MCF 10A (cell line): ENCODE measurements at places on chromosomes 6 and 20. TPM values are rescaled to one million over a fixed set of nuclear protein-coding genes. Genes with fewer than 3 reads are reported as not detected.

DNA sequence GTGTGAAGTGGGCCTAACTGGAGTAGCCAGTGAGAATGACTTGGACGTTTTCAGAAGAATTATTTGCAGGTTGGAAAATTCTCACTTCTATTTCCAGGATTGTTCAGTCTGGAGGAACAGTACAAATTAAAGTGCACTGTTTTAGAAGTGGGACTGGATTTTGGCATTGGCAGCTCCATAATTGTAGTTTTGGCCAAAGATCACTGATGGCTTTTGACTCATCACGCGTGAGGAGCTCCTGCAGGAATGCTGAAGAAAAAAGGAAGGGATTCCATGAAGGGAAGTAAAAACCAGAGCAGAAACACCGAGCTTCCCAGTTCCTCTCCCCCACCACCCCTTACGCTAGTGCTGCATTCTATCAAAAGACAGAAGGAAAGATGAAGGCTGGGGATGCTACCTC lies 103.5 kb downstream of the JARID2 start:
- no peak for DNase-seq

DNA sequence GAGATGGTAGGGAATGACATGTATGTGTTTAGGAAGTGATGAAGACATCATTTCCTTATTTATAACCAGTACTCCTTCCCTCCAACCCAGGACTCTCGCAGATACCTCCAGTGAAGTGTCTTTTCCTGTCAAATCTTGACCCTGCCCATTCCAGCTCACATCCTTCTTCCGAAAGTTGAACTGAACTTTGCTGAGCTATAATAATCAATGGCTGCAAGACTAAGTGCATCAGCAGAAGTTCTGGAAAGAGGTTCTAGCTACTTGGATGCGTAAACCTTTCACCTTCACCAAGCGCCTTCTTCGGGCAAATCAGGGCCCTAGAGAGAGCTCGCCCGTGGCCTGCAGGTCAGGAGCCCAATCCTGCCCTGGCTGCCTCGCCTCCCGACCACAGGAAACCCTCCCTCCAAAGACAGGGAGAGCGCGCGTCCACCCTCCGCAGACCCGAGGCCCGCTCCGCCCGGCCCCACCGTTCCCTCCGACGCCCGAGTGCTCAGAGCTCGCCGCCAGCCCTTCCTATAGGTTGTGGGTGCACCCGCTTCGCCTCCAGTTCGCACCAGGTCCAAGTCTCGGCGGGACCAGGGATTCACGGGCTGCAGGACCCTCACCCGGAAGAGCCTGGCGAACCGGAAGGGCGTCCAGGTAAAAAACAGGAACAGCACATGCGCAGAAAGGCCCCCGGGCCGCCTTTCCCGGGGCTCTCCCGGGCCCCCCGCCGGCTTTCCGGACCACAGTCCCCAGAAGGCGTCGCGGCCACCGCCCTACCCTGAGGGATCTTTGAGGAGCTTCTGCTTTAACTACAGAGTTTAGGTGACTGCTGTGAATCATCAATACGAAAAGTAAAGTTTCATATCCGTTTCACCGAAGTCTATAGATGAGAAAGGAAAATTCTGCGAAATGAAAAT lies at the start of gene ZNF334:
TSS of gene ZNF334 (minus strand) at position 617 of the 902 bp plus-strand sequence. CDS start 1,457 bp downstream, outside the sequence.
- DNase-seq = no peak

DNA sequence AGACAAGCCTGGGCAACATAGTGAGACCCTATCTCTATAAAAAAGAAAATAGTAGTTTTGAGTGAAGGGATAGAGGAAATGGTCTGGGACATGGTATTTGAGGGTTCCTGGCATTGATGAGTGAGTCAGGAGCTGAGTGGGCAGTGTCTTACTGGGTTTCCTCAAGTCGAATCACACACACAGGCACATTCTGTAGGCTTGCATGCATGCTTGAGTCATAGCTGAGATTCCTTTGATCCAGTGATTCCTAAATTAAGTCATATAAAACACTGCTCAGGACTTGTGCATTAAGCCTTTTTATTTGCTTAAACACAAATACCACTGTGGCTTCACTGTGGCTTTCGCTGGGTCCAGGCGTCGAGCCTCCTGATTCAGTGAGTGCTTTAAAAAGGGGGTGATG lies 71.8 kb upstream of the TMEM181 start:
- peak; percentile 86 for DNase-seq

SYNDIG1 gene
- not detected in 2 replicates for total RNA-seq

DNA sequence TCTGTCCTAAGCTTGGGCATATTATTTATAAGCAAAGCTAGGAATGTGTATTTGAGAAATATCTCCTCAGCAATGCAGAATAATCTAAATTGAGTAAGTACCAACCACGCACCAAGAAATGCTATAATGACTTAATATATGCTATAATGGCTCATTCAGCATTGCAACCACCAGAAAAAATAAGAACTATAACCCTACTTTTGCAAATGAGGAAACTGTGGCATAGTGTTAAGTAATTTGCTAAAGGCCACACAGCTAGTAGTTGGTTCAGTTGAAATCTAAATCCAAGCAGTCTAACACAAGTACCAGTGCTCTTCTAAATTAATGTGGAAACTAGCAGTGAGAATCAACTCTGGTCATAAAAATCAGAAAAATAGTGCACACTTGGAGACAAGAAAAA lies 35.7 kb downstream of the HBS1L start:
- DNase-seq = no peak

GRCh38 chr6:2476376-2476775 lies 231.0 kb upstream of the GMDS start:
- peak; percentile 42 for DNase-seq

PDE7B gene
- 0.42 and 1.4 TPM in 2 replicates for total RNA-seq

- DNase-seq = no peak
Measured at GRCh38 chr6:117396228-117396627, 29.5 kb downstream of the ROS1 start.

GRCh38 chr6:125923366-125923877 lies 33.1 kb upstream of the HINT3 start:
- peak; percentile 76 for DNase-seq

PPP1R16B gene
- total RNA-seq = not detected in 2 replicates
